ENCODE measurements at places on chromosomes 7 and 10.

DNA sequence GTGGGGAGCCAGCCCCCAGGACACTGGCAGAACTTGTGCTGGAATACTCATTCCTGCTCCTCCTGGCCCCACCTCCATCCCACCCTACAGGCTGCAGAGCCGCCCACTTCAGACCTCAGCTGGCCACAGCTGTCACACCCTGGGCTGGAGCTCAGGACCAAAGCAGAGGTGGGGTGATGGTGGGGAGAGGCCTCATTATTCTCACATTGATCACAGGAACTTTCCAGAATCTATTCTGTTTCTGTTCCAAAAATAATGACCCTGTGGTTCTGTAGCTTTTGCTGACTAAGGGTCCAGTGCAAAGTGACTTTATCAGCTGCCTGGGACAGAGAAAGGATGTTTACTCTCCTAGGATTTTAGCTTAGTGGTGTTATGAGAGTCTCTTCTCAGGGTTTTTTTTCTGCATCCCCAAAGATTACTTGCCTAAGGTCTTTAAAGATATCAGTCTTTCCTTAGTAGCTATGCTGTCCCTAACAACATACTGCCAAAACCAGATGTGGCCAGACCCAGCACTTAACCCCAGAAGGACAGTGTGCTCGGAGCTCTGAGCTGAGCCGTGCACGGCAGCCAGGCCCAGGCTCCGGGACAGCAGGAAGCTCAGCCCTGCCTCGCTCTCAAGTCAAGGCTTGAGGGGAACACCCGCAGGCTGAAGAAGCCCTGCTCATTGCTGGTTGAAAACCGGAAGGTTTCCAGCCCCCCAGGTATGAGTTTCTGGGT, 223.3 kb downstream of the MLLT10 start:
- DNase-seq: no peak

GRCh38 chr7:98212532-98213041, 1.3 kb downstream of the BHLHA15 start:
- DNase-seq: no peak

- DNase-seq: no peak
Observed at GRCh38 chr7:4267341-4268039, 414.6 kb upstream of the FOXK1 start.

DNA sequence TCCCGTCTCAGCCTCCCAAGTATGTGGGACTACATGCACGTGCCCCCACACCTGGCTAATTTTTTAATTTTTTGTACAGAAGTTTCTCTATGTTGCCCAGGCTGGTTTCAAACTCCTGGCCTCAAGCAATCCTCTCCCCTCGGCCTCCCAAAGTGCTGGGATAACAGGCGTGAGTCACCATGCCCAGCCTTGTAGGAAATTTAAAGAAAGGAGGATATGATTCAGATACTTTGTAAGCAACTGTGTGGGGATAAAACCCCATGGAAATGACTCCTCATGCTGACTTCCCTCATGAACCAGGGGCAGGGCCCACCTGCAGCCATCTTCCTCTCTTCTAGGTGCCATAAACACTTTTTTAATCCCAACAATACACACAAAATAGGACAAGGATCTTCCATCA, 50.2 kb downstream of the APBB1IP start:
- DNase-seq: no peak

DNA sequence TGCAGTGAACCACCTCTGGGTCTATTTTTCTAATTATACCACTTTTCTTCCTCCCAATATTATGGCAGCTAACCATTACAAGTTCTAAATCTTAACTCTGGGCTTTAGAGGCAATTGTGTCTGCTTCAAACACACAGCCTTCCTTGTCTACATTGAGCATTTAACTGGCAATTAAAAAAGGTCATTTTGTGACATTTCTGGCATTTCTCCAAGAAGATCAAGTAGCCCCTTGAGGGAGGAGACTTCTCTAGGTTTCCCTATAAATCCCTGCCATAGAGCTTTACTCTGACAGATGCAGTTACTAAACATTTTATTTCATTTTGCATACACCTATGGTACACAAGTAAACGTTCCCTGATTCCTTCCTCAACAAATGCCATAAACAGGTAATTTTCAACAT, 33.4 kb upstream of the FAM133B start:
- DNase-seq: no peak
